Calu3 (cell line): ENCODE measurements at places on chromosomes 11 and 22. TPM values are rescaled to one million over a fixed set of nuclear protein-coding genes. Genes with fewer than 3 reads are reported as not detected.

Gene CEND1
- not detected in 2 replicates for total RNA-seq

Gene CASP1
- 10.1 and 13.5 TPM in 2 replicates for total RNA-seq

- no peak overlapping the region for H3K4me3 ChIP-seq
- H3K36me3 ChIP-seq = peaks cover 3% of the 10 kb centered on the region
- H3K4me1 ChIP-seq = peaks cover 19% of the 10 kb centered on the region
Observed at GRCh38 chr22:38012604-38013072, 28.3 kb upstream of the SOX10 start.

DNA sequence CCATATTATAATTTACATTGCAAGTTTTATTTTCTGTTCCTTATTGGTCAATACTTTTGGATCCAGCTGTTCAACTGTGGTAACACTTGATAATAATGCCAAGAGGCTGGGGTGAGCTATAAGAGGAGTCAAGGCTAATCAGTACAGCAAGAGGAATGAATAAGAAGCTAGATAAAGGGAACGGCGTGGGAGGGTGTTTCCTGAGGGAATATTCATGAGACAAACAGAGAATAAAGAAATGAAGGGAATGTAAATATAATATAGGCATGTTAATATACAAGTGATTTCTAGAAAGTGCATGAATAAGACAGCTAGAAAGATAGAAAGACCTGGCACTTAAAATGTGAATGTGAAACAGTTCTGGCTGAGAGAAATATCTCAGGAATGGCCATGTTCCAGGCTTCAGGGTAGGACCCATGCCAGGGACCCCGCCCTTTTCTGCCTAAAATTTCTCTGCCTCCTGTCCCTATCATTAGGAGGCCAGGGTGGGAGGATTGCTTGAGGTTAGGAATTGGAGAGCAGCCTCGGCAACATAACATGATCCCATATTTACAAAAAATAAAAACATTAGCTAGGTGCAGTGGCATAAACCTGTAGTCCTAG is 3.9 kb downstream of the OR51B4 start:
- no peak overlapping the region for H3K27ac ChIP-seq
- peaks cover 41% of the 10 kb centered on the region for H3K27me3 ChIP-seq
- DNase-seq = no peak
- no peak overlapping the region for H3K4me3 ChIP-seq
- H3K4me1 ChIP-seq = no peaks in the 10 kb centered on the region
- no peaks in the 10 kb centered on the region for H3K36me3 ChIP-seq

GRCh38 chr11:101126551-101127196 is 2.9 kb downstream of the PGR start:
- H3K27me3 ChIP-seq = peaks cover 11% of the 10 kb centered on the region
- H3K4me3 ChIP-seq = peak overlapping the region; percentile 49
- no peaks in the 10 kb centered on the region for H3K4me1 ChIP-seq
- DNase-seq = no peak
- H3K36me3 ChIP-seq = no peaks in the 10 kb centered on the region

GRCh38 chr11:115464269-115464668 is 39.9 kb downstream of the CADM1 start:
- no peaks in the 10 kb centered on the region for H3K27me3 ChIP-seq
- no peaks in the 10 kb centered on the region for H3K4me1 ChIP-seq
- no peak for DNase-seq
- no peaks in the 10 kb centered on the region for H3K36me3 ChIP-seq
- H3K4me3 ChIP-seq = no peak overlapping the region
